ENCODE measurements at places on chromosomes 12 and 14.

GRCh38 chr12:116436561-116437249 is 122.5 kb upstream of the MAP1LC3B2 start:
- no peak for DNase-seq

GRCh38 chr12:68825569-68826217 is 17.7 kb downstream of the MDM2 start:
- DNase-seq: no peak

GRCh38 chr14:101521978-101522377 is 39.3 kb upstream of the DIO3 start:
- DNase-seq: no peak

DNA sequence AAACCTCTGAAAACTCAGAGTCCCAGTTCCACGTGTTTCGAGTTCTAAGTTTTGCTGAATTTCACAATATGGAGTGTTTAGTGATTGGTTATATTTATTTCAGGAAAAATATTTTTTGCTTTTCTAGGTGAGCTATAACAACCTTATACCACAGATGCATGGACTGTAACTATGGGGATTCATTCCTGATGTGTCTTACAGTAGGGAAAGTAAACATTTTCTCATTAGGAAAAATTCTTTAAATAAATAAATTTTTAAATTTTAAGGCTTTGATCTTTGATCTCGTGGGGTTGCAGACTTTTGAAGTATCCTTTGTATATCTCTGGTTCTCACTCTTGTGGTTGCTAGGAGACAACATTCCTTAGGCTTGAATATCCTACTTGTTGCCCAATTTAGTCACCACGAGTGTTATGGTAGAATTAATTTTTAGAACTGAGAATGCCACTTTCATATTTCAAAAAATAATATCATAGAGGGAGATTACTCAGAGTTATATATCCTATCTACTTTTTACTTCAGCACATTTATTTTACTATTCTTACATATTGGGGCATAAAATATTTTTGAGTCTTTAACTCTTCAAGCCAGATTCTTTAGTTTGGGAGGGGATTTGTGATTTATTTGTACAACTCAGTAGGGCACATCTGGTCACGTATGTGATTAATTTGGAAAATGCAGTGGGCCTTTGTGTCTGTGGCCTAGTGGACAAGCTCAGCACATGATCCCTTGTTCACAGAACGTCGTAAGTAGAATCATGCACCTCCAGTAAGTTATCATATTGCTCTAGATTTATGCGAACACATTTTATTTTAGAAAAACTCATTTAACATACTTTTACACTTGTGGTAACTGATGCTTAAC is 224.0 kb downstream of the TTC6 start:
- DNase-seq: no peak

- no peak for DNase-seq
Observed at GRCh38 chr14:70188659-70189455, at the start of gene SLC8A3. TSS of gene SLC8A3 (minus strand) at chr14:70188951. CDS start at chr14:70168422, 20,529 bp downstream.

GRCh38 chr12:1766110-1766509 is 54.3 kb upstream of the LRTM2 start:
- DNase-seq: no peak

- DNase-seq: no peak
Observed at GRCh38 chr12:67327466-67327865, 58.3 kb downstream of the CAND1 start.

DNA sequence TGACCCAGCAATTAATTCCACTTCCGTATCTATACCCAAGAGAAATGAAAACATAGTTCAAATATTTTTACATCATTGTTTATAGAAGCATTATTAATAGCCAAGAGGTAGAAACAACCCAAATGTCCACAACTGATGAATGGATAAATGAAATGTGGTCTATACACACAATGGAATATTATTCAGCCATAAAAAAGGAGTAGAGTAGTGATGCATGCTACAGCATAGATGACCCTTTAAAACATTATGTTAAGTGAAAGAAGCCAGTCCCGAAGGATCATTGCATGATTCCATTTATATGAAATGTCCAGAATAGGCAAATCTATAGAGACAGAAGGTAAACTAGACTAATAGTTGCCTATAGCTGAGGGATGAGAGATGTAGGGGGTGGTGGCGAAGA is 29.3 kb downstream of the TGFB3 start:
- no peak for DNase-seq

DNA sequence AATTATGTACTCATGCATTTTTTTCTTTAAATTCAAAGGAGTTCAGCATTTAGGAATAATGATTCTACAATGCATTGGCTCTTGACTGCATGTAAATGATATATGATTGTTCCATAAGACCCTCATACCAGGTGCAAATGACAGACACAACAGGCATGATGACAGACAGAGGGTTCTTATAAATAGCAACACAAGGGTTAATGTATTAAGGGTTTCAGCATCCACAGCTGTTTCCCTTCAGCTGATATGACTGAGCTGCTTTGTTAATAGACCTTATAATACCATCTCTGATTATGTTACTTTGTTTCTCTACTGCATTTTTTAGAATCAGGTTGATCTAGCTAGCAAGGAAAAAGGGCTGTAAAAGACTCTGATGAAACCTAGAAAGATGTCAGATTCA is 90.8 kb upstream of the TMTC2 start:
- DNase-seq: no peak

DNA sequence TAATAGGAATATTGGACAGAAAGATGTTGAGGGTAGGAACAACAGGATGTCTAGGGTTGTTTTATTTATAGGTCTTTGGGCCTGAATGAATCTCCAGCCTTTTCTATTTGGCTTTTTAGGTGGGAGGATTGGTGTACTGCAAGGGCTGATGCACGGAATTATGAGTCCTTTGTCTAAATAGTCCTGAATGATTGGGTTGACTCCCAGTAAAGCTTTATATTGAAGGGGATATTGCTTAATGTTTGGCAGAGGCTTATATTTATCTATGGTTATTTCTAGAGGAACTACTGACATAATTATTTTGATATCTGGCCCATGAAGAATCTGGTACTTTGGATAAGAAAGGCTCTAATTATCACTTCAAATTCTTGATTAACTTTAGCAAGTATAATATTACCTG is 253.6 kb upstream of the AVPR1A start:
- no peak for DNase-seq

DNA sequence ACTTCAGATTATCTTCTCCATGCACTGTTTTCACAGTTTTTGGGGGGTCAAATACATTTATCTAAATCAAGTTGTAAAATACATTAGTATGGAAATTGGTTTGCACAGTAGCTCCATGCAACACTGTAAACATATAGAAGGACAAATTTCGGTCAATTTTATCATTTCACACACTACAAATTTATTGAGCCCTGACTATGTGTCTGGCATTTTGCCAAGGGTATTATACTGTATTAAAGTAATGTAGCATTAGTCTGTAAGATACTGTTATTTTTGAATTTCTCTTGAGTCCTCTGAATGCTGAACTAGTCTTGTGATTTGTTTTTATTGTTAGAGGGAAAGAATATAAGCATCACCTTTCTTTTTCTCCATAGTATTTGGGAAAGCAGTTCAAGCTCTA is 1.3 kb downstream of the RAD9B start:
- no peak for DNase-seq

DNA sequence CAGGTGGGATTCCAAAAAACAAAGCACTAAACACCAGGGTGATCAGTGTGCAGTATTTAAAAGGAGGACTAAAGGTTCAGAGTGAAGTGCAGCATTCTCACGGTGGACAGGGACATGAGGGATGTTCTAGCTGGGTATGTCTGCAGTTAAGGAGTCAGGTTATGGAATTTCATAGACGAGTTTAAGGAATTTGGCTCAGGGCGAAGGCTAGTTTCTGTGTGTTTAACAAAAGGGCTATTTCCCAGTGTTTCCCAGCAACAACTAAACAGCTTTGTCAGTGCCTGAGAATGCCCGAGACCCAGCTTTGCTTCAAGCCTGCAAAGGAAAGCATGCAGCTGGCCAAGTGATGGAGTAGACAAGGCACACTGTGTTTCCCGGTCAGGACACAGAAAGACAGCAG is 7.0 kb downstream of the KRT1 start:
- no peak for DNase-seq

- DNase-seq: no peak
Observed at GRCh38 chr12:49331380-49332222, 5.4 kb downstream of the C1QL4 start.
